ENCODE measurements at places on chromosomes 7 and 10.
A peak's percentile ranks its signal among the peaks of the same experiment; 100 is the strongest.

DNA sequence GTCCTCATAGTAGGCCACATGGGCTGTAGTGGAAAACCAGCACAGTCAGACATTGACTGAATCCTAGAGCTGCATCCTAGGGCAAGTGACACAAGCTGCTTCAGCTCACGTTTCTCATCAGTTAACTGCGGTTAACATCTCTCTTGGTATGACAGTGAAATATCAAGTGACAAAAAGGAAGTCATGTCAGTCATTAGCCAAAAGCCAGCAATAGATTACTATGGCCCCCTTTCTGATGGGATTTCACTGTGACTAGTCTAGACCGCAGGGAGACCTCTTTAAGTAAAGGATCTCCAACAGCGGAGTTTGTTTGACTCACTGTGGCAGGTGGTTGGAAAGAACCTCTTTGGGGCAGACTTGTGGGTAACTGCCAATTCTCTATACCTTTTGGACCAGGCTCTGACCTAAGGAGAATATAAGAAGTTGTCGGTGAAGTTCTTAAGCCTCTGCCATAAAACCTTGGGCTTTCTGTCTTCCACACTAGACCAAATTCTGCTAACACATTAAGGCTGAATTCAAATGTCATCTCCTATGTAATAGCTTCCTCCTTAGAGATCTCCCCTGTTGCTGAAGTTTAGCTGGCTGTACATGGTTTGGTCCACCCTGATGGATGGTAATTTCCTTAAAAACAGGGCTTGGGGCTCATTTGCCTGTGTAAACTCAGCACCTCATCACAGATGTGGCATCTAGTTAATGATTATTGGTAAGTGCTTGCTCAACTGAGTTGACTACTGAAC, 115.3 kb downstream of the SGMS1 start:
- DNase-seq = no peak

GRCh38 chr7:82810558-82811259, 352.0 kb downstream of the PCLO start:
- peak; percentile 58 for DNase-seq

DNA sequence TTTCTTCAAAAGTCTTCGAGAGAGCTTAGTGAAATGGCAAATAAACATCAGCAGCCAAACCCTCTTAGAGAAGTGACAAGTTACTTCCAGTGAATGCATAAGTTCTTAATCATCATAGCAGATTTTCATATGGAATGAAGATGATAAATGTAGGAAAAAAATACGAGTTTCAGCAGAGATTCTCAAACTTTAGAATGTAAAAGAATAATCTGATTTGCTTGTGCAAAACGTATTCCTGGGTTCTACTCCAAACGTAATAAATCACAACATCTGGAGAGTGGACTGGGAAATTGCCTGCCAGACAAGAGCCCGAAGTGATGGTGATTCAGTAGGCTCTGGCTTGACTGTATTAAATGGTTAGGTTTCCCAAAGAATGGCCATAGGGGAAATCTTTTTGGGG, 62.2 kb downstream of the AKR1E2 start:
- DNase-seq = no peak

- peak; percentile 85 for DNase-seq
These were observed 74.3 kb downstream of the SAMD9 start for GRCh38 chr7:93043385-93043985.

- no peak for DNase-seq
These were observed 29.5 kb upstream of the PFKFB3 start for GRCh38 chr10:6173203-6173602.

DNA sequence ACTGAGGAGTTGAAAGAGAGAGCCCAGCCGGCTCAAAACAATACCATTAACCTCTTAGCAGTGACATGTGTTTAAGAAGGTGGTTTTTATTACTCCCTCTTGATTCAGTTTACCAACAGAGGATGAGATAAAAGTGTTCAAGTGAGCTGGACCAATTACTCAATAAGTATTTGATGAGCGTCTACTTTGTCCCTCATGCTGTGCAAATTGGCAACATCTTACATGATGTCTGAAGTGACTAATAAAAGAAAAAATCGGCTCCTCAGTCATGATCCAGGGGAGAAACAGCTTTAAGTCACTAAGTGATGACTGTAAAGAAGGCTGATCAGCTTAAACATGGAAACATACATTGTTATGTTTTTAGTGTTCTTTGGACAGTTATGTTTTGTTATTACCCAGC, 7.8 kb downstream of the WNT16 start:
- DNase-seq = no peak
